ENCODE measurements at places on chromosomes 3 and 15.

- DNase-seq, result no peak
Observed at GRCh38 chr15:41259546-41260189, 28.6 kb downstream of the CHP1 start.

DNA sequence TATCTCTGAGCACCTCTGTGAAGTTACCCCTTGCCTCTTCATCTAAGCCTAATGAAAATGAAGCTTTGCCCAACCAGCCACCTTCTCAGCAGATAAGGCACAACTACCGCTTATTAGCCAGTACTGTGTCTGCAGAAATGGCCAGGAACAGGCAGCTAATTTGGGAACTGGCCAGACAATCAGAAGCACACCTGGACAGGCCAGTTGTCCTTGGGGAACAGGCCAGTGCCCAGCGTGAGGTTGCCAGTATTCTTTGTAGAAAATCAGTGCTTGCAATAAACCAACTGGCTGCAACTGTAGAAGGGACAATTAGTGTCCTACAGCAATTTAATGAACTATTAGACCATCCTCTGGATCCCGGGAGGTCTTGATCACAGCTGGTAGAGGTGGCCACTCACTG is 10.4 kb upstream of the TMEM87A start:
- no peak for DNase-seq

GRCh38 chr15:94080416-94080815 is 150.9 kb upstream of the MCTP2 start:
- DNase-seq, result no peak

DNA sequence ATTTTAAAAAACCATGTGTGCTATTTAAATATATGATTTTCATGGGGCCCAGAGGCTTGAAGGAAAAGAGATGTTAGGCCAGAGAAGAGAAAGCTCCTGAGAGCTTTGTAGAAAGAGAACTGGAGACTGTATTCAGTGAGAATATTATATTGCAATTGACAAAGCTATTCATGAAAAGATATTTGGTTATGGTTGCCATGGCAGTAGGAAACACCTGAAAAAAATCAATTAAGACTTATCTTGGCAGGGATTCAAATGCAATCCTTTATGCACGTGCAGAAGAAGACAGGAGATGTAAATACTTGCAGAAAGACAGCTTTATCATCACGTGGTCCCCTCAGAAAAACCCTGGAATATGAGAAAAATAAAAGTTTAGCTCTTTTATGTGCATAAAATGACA is 636.0 kb upstream of the TBL1XR1 start:
- DNase-seq, result no peak

DNA sequence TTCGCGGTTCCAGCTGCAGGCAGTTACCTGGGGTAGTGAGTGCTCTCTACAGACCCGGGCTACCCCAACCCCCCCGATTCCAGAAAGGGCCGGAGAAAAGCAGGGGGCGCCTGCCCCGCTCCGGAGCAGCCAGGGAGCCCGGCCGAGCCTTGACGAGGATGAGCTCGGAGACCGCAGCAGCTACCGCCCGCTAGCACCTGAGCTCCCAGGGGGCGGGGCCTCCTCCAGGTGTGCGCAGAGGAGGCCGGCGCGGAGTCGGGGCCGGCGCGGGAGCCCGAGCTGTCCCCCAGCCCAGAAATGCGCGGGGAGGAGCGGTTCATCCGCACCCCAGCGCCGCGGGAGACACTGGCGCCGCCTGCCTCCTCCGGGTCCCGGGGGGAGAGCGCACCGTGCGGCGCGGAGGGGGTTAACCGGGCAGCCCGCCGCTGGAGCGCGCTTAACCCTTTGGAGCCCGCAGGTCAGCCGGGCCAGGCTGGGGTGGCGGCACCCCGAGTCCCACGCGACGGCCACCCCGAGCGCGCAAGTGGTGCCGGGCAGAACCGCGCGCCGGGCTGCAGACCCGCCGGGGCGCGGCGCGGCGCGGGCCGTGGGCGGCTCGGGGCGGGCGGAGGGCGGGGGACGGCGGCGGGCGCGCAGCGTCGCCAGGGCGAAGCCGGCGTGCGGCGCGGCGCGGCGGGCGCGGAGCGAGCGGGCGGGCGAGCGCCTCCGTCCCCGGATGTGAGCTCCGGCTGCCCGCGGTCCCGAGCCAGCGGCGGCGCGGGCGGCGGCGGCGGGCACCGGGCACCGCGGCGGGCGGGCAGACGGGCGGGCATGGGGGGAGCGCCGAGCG is at the start of gene CACNA1D:
Gene CACNA1D, plus strand, starts transcription at position 649 of the 829 bp plus-strand sequence. CDS start 556 bp downstream, outside the sequence.
- DNase-seq, result no peak

- no peak for DNase-seq
Observed at GRCh38 chr15:33864360-33865075, 103.8 kb upstream of the CHRM5 start.

DNA sequence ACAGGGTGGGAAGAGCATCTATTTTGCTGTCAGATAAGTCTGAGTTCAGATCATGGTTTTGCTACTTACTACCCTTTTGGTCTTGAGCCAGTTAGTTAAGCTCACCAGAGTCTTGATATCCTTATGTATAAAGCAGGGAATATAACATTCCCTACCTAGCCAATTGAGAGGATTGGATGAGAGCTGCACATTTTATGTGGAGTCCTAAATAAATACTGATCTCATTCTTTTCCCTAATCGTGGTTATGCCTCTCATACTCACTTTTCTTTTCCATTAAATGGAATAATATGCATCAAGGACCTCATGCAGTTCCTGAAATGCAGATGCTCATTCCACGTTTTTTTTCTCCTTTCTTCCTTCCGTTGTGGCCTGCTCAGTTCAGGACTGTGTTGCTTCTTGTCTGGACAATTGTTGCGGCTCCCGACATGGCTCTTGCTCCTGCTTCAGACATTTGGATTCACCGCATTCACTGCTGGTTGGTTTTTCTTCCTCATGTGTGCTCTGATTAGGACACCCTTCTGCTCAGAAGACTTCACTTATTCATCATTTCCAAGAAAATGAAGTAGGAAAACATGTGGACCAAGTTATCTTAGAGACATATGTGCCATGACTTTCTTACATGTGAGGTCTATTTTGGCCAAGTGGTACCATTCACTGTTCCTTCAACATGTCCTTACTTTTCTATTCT is 90.2 kb downstream of the NFKBIZ start:
- no peak for DNase-seq

DNA sequence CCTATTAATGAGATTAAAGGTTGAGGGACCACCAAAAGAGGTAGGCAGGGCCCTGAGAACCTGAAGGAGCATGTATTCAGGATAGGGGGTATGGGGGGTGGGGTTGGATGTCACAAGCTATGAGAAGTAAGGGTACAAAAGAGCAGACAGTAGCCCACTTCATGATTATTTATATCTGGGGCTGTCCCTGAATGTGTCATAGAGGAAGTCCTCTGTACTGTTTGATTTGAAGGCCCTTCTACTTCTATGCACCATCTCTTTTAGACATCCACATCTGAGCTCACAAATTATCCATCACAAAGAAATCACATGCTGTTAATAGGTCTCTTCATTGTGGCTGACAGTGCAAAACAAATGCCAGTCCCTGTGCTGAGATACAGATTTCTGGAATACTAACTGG is 68.6 kb downstream of the FHIT start:
- DNase-seq, result no peak

DNA sequence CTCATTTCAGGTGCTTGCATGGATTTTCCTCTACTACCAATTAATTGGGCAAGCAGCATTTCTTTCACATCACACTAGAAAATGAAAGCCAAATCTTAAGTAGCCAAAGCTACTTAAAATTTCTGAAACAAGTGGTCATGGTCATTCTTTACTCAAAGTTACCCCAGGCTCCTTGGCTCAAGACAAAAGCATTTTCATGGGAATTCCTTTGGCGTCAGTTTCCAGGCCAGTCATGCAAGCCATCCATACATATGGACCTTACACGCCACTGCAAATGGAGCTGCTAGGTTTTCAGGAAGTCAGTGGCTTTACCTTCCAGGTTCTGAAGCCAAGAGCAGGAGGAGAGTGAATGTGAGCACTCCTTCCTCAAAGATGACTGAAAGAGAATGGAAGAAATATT is 83.7 kb upstream of the IL12A start:
- DNase-seq, result no peak

DNA sequence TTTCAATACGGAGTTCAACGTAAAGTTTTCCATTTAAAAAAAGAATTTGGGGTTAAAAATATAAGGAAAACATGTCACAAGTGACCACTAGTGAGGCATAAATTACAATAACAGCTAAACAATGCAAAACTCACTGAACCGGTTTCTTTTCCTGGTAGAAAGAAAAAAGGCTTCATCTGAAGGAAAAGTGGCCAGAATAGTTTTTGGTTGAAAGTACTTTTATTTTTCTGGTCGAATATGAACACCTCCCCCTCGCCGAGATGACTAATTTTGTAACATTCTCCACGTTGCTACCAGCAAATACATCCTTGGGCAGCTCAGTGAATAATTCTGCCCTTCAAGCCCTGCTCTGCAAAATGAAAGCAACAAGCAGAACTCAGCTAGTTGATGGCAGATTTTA is 3.9 kb upstream of the SRGAP3 start:
- DNase-seq, result no peak

- DNase-seq, result peak; percentile 52
Observed at GRCh38 chr3:138909904-138910303, 37.0 kb downstream of the FOXL2 start.

- peak; percentile 32 for DNase-seq
Observed at GRCh38 chr3:27721717-27722564, at the start of gene EOMES. Gene EOMES (minus strand): TSS chr3:27722323. CDS start chr3:27722294, 29 bp downstream.

DNA sequence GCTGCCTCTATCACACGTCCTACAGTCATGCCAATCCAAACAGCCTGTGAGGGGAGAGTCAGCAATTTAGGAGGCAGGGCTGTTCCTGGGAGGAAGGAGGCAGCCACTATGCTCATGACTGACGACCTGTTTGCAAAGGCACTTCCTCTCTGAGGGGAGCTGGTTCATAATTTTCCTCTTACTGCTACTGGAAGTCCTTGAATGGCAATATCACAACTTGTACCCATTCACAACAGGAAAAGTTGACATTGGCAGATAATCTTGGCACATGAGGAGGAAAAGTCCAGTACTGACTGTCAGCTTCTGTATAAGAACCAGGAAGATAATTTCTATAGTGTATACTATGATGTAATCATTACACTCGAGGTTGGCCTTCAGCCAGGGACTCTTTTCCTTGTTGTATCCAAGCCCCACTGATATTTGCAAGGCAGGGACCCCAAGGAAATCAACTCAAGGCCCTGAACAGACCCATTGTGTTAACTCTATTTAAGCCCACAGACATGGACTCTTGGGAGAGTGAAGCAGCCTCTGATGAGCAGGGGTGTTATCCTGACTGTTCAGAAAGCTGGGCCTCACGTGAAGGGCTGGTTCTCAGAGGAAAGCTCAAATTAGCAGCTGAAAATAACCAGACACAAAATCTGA is 267.3 kb upstream of the ADAMTS9 start:
- no peak for DNase-seq

DNA sequence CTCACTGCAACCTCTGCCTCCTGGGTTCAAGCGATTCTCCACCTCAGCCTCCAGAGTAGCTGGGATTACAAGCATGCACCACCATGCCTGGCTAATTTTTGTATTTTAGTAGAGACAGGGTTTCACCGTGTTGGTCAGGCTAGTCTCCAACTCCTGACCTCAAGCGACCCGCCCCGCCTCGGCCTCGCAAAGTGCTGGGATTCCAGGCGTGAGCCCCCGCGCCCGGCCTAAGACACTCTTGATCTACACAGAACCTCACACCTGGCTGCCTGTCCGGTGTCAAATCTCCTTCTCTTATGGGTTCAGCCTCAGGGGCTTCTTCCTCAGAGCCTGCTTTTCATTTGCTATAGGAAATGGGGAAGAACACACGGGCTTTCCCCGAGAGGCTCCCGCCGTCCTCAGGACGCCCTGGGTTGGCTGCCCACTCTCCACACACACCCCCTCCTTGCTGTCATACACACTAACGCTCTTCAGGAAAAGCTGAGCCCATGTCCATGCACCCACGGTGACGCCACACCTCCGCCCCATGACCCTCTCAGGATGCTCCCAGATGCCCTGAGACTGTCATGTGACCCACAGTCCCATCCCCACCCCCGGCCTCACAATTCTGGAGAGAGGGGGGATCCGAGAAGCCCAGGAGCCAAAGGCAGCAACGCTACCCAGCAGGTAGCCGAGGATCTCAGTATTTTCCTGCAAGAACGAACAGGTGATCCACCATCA is 10.4 kb downstream of the TMEM44 start:
- DNase-seq, result no peak

DNA sequence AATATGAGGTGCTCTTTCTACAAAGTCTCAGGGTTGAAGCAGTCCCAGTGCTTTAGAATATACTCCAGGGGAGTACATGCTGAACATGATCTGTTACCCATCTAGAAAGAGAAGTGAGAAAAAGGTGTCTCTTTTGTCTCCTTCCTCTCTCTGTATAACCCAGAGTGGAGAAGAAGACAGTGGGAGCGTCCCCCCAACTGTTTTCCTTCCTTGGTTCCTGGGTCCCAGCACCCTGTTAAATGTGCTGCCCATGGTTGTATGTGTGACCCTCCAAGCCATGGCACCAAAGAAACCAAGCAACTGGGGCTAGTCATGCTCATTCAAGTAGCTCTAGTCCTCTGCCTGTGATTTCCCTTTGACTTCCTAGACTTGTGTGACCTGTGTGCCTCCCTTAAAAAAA is 683.7 kb downstream of the TBL1XR1 start:
- no peak for DNase-seq

GRCh38 chr15:91609966-91610365 is 243.5 kb upstream of the SLCO3A1 start:
- no peak for DNase-seq

DNA sequence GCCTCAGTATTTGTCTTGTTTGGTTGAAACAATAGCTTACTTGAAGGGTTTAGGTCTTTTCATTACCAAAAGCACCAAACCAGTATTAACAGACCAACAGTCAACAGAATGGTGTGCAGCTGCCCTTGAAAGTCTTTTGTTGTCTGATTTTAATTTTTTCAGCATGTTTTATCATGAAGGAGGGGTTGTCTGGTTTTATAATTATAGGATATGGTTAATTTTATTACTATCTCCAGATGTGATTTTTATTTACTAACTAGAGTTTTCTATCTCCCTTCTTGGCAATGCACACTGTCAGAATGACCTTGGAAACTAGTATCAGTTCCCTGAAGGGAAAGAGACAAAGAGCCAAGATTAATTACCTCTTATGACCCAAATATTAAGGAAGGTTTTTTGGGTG is 9.2 kb upstream of the CD200R1L start:
- no peak for DNase-seq

- DNase-seq, result no peak
Observed at GRCh38 chr15:64324165-64324877, 31.7 kb downstream of the CSNK1G1 start.

DNA sequence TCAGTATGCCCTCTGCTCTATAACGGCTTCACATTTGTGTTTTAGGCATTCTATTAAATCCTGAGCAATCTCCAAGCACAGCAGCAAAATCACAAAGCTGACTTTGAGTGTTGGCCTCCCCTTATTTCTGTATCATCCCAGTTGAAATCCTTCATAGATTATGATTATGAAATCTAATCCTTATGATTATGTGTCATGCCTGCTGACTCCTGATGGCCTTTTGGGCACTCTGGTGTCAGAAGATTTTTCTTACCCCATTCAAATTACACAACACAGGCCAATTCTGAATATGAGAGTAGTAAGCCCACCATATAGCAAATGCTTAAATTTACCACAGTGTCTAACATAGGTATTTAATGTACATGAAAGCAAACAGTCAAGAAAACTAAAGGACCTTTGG is 34.3 kb downstream of the CDV3 start:
- DNase-seq, result no peak

GRCh38 chr15:36911322-36911944 is 188.9 kb downstream of the MEIS2 start:
- no peak for DNase-seq

- no peak for DNase-seq
Observed at GRCh38 chr15:92681141-92681631, 25.6 kb upstream of the FAM174B start.
